ENCODE measurements at places on chromosomes 3 and 15.

- peak; percentile 20 for DNase-seq
Measured at GRCh38 chr3:146454796-146455195, 14.6 kb downstream of the PLSCR2 start.

GRCh38 chr3:69698728-69699127 lies 40.5 kb upstream of the MITF start:
- no peak for DNase-seq

- DNase-seq, result no peak
Measured at GRCh38 chr3:13587442-13587841, 38.5 kb downstream of the FBLN2 start.

- DNase-seq, result peak; percentile 45
Measured at GRCh38 chr15:58549013-58549784, 117.4 kb downstream of the LIPC start.

DNA sequence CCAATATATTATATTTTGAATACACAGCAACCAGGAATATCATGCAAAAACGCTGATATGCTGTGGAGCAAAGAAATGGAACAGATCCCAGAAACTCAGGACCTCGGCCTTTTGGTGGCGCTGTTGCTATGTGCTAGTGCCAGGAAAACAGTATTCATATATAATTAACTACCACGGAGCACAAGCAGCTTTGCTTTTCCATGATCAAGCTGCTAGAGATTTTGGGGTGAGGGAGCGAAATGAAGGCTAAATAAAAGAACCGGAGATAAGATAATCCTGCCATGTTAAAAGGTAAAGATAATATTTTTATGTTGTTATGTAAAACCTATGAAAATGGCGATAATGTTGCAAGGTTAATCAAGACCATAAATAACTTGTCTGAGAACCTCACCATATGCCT lies 157.7 kb upstream of the FAM3D start:
- peak; percentile 67 for DNase-seq

DNA sequence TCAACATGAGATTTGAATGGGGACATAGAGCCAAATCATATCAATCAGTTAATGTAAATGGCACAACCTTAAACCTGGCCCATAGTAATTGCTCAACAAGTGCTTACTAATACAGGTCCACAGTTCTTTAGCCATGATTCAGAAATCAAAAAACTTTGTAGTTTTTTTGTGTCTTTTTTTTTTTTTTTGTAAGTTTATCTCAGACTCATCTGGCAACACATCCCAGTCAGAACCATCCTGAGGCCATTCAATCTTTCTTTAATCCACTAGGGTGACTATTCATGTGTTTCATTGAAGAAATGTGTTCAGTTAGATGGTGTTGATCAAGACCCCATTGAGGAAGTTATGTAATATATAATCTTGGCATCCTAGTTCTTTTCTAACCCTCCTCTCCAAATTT lies 65.4 kb downstream of the ABI3BP start:
- peak; percentile 35 for DNase-seq

Measured in fibroblast of upper back skin (primary cell).